ENCODE measurements at places on chromosomes 3 and 15.

- DNase-seq: no peak
Observed at GRCh38 chr3:176262071-176262470, 935.2 kb downstream of the TBL1XR1 start.

DNA sequence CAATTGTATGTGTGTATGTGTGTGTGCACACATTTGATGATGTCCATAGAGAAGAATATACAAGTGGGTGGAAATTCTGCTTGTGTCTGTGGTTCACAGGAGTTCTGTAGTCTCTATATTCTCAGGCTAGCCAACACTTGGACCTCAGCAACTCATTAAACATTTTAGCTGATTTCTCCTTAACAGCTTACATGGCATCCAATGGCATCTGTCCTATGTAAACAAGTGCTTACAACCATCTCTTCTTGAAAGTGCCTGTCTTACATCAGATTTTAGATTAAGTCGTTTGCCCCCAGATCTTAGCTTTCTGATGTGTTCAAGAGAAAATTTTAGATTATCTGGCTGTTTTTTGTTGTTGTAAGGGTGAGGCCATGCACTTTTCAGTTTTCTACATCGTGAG is 29.0 kb downstream of the ZNF662 start:
- no peak for DNase-seq

DNA sequence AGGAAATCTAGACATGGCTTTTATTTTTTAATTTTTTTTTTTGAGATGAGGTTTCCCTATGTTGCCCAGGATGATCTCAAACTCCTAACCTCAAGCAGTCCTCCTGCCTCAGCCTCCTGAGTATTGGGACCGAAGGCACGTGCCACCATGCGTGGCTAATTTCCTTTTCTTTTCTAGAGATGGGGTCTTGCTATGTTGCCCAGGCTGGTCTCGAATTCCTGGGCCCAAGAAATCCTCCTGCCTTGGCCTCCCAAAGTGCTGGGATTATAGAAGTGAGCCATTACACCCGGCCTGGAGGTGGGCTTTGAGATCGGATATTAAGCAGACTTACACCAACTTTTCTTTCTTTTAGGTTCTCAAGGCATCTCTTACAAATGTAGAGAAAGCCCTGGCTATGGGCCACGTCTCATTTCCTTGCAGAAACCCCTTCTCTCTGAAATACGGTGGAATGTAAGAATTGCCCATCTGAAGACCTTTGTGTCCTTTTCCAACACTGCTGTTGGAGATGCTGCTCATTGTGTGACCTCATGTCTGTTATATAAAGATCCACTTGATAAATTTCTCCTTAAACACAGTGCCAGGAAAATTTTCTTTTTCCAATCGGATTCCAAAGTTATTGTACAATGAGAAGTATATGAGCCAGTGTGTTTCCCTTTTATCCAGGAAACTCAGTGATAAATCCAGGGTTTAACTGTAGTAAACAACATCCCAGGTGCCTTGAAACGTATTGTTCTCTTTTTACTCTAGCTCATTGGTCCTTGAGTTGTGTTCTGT is 36.8 kb upstream of the CFAP161 start:
- DNase-seq: no peak

DNA sequence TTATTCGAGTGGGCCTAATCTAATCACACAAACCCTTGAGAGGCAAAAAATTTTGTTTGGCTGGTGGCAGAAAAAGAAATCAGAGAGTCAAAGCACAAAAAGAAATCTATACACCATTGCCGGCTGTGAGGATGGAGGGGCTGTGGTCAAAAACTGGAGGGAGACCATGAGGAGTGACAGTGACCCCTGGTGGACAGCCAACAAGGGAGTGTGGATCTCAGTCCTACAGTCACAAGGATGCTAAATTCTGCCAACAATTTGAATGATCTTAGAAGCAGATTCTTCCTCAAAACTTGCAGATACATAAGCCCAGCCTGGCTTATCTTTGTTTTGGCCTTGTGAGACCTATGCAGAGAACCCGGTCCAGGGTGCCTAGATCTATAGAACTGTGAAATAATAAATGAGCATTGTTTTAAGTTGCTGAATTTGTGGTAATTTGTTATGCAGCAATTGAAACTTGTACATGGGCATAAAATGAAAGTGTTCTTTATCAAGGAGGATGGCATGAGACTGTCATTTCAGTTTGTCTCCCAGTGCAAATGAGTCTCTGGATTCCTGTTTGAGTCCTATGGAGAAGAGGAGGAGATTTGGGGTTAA is 103.0 kb upstream of the ARHGEF26 start:
- peak; percentile 40 for DNase-seq

- DNase-seq: peak; percentile 67
Observed at GRCh38 chr3:129313665-129314385, 35.2 kb downstream of the HMCES start.

- no peak for DNase-seq
Observed at GRCh38 chr3:189496375-189497138, 134.6 kb upstream of the TP63 start.

- DNase-seq: no peak
Observed at GRCh38 chr15:52673734-52674133, 5.5 kb downstream of the ATOSA start.

DNA sequence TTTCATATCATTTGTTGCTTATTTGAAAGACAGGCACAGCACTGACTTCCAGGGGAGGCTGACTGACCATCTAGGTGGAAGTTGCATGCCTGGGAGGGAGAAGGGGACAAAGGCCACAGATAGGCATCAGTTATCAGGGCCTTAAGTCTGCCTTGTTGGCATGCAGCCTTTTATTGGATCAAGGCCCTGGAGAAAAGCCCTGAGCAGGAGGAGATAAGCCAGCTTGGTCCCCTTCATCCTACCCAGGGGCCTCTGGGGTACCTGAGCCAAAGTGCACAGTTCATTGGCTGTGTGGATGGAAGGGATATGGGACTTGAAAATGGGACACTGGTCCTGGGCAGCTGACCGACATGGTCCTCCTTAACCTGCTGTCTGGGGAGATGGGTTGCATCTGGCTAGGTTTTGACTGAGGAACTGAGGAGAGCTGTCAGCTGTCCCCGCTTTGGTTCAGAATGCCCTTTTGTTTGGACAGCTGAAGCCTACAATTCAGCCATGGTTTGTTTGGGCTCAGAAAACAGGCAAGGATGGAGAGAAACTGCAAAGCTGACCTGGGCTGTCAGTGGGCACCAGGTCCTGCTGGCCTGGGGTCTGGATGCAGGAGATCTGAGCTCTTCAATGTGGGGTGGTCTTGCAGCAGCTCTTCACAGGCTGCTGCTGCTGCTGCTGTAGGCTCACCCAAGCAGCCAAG is 60.0 kb downstream of the FLNB start:
- no peak for DNase-seq

Measured in foreskin fibroblast (primary cell).